Activated CD8-positive, alpha-beta T cell treated with anti-CD3 and anti-CD28 coated beads for 36 hours (primary cell): ENCODE measurements at places on chromosomes 11 and 22. TPM values are rescaled to one million over a fixed set of nuclear protein-coding genes. Genes with fewer than 3 reads are reported as not detected.

- no peaks in the 10 kb centered on the region for H3K27me3 ChIP-seq
- no peak overlapping the region for H3K4me3 ChIP-seq
- H3K27ac ChIP-seq: no peak overlapping the region
- peak; percentile 81 for DNase-seq
These were observed 9.0 kb upstream of the VPREB1 start for GRCh38 chr22:22235558-22235957.

DNA sequence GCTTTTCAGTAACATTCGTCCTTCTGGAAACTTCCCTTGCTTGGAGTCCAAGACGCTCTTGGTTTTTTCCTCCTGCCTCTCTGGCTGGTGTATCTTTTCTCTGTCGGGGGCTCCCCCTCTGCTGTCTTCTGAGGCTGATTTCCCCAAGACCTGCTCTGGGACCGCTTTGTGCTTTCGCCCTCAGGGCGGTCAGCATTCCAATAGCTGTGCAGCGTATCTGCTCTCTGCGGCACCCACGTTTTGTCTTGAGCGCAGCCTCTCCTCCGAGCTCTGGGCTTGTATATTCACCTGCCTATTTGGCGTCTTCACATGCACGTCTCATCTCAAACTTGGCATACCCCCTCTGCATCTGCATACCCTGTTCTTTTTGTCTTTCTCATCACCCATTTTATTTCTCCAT is 2.4 kb downstream of the GTSE1 start:
- peaks cover 4% of the 10 kb centered on the region for H3K27me3 ChIP-seq
- H3K27ac ChIP-seq: no peak overlapping the region
- peak overlapping the region; percentile 91 for H3K4me3 ChIP-seq

DNA sequence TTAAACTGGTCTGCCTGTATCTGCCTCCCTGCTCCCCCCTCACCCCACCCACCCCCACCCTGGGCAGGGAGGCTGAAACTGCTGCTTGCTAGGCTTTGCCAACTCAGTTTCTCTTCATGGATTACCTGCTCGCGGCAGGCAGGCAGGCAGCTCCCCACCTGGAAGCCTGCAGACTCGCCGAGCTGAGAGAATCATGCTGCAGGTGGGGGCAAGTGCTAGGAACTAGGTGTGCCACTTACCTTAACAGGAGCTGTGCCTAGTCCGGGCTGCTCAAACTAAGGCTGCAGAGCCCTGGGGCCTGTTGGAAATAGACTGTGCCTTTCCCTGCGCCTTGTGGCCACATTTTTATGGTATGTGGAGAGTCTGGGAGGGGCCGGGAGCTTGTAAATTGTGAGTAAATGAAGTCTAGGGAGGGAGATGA is 30.3 kb downstream of the MARK2 start:
- H3K27ac ChIP-seq: peak overlapping the region; percentile 47
- DNase-seq: no peak
- H3K4me3 ChIP-seq: no peak overlapping the region

DNA sequence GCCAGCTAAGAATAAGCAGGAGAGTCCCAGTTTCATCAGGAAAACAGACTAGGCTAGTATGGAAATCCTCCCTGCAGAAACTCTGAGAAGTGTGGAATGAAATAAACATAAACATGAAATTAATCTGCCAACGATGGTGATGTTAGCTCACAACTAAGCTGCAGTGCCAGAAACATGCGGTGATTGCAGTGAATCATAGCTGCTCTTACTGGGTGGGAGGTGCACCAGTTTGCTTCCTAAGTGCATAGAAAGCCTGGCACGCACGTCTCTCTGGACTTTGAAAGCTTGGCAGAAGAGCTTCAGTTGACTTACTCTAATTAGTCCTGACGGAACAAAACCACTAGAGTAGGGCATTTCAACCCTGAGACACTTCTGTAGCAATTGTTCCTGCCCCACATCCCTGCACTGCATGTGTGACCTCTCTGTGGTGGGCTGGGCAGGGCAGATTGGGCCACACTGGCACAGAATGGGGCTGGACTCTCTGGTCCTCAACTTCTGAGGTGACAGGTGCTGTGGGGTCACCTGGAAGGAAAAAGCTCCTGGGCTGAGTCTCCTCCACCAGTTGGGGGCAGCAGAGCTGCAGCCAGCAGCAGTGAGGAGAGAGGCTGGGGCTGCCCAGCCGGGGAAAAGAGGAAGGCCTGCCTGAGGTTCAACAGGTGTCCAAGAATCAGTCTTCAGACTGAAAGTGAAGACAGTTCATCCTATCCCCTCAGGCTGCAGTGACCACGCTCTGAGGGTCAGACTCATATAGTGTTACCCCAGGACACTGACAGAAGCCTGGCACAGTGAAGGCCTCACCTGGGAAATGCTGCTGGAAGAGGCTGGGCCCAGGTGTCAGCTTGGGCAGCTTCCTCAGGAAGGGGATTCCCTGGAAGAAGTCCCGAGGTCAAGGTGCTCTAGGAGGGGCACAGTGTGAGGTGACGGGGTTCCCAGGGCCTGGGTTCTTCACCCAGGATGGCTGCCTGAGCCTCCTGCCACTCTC is 40.5 kb downstream of the GGTLC2 start:
- no peak overlapping the region for H3K27ac ChIP-seq
- DNase-seq: peak; percentile 31
- no peaks in the 10 kb centered on the region for H3K27me3 ChIP-seq
- H3K36me3 ChIP-seq: no peaks in the 10 kb centered on the region

DNA sequence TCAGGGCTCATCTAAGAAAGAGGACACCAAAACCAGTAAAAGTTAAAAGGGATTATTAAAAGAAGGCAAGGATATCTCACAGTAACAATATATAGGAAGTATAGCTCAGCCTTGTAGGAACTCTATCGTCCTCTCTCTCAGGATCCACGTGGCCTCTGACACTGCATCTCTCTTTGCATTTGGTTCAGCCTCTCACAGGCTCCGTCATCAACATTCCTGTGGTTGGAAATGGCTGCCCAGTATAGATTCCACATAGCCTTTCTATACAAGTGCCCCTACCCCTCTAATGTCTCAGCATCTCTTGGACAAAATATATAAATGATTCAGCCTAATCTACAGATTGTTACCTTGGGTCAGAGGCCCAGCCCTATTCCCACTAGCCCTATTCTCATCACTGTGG is 101.3 kb upstream of the DBX1 start:
- H3K27ac ChIP-seq: no peak overlapping the region
- no peak for DNase-seq
- H3K4me1 ChIP-seq: no peaks in the 10 kb centered on the region
- peaks cover 12% of the 10 kb centered on the region for H3K27me3 ChIP-seq

DNA sequence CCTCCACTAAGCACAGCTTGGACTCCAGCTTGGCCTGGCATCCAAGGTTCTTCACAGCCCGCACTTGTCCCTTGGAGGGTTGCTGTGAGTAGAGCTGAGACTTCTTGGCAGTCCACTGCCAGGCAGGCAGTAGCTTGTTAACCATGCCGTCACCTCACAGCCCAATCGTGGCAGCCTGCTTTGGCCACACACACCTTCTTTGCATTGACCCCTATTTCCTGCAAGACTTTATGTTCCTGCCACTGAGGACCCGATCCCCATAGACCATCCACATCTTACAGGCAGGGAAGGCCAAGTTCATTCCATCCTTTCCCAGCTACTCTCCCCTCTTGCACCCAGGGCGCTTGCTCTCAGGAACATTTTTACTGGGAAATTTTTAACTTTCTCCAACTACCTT is 2.5 kb upstream of the PYGM start:
- peak overlapping the region; percentile 80 for H3K27ac ChIP-seq
- H3K4me3 ChIP-seq: no peak overlapping the region
- no peak for DNase-seq
- H3K4me1 ChIP-seq: peaks cover 66% of the 10 kb centered on the region

DNA sequence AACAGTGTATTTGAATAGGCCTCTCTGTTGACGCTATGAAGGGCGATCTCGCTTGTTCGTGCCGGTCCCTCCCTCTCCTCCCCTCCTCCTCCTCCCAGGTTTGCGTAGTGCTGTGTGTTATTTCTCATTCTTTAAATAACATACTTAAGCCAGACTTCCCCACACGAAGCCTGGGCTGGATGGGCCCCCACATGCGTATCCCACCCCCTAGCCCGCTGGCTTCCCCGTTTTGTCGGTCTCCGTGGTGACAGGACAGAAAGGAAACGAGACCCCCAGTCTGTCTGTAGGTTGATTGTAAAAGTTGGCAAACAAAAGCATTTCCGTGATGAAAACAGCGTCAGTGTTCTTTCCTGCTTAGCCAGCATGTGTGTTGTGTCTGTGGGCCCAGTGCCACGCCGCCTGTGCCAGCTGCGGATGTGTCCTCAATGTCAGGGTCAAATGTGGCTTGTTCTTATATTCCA is 27.3 kb downstream of the FAM118A start:
- H3K27me3 ChIP-seq: no peaks in the 10 kb centered on the region
- peak overlapping the region; percentile 70 for H3K27ac ChIP-seq
- peaks cover 44% of the 10 kb centered on the region for H3K36me3 ChIP-seq
- peaks cover 37% of the 10 kb centered on the region for H3K4me1 ChIP-seq
- H3K4me3 ChIP-seq: no peak overlapping the region

DNA sequence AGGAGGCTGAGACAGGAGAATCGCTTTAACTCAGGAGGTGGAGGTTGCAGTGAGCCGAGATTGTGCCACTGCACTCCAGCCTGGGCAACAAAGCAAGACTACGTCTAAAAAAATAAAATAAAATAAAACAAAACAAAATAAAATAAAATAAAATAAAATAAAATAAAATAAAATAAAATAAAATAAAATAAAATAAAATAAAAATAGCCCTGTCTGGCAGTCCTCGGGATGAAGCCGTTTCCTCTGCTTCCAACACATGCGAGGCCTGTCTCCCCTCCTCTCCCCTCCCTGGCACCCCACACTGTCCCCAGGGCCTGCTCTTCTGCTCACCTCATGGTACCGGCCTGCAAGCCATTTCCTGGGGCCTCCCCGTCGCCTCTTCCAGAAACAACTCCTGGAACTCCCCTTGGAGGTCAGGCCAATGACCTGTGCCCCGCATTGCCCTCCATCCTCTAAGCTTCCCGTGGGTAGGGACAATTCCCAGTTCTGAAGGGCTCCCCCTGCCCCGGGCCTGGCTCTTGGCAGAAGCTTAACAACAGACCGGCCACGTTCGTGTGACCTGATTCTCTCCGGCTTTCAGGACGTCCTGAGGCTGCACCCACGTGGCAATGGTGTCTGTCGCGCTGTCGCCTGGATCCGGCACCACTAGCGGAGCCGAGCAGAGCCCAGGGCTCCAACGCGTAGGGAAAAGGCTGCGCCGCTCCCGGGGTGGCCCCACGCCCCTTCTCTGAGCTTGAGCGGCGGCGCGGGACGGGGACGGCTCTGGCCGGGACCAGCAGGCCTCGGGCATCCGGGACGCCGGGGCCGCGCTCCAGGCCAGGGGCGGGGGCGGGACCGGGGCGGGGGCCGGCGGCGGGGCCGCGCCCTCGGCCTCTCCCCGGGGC is 456 bp upstream of the PARVB start:
- DNase-seq: peak; percentile 62
- peaks cover 7% of the 10 kb centered on the region for H3K27me3 ChIP-seq

- H3K27ac ChIP-seq: no peak overlapping the region
- peaks cover 67% of the 10 kb centered on the region for H3K36me3 ChIP-seq
- peaks cover 15% of the 10 kb centered on the region for H3K4me1 ChIP-seq
- DNase-seq: no peak
- H3K27me3 ChIP-seq: no peaks in the 10 kb centered on the region
These were observed 47.2 kb downstream of the POLD3 start for GRCh38 chr11:74639533-74639932.

DNA sequence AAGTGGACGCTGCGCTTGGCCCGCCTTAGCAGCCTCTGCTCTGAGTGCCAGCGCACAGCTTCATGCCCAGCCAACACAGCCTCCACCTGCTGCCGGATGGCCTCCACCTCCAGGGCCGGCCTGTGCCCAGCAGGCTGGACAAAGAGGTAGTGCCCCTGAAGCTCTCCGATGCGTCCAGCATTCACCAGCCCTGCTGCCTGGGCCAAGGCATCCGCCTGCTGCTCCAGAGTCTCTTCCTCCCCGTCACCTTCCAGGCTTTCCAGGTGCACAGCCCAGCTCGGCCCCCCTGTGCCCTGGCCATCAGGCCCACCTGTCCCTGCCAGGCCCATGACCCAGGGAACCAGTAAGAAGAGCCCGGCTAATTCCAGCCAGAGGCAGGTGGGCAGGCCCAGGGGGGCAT is 2.5 kb downstream of the PCSK7 start:
- H3K27me3 ChIP-seq: no peaks in the 10 kb centered on the region
- peaks cover 41% of the 10 kb centered on the region for H3K4me1 ChIP-seq
- H3K27ac ChIP-seq: peak overlapping the region; percentile 98
- DNase-seq: no peak
- H3K36me3 ChIP-seq: peaks cover 42% of the 10 kb centered on the region
- H3K4me3 ChIP-seq: peak overlapping the region; percentile 94

- H3K4me3 ChIP-seq: no peak overlapping the region
- H3K4me1 ChIP-seq: no peaks in the 10 kb centered on the region
- H3K36me3 ChIP-seq: no peaks in the 10 kb centered on the region
- H3K27me3 ChIP-seq: peaks cover 1% of the 10 kb centered on the region
These were observed 108.4 kb downstream of the FAT3 start for GRCh38 chr11:92332986-92333385.

DNA sequence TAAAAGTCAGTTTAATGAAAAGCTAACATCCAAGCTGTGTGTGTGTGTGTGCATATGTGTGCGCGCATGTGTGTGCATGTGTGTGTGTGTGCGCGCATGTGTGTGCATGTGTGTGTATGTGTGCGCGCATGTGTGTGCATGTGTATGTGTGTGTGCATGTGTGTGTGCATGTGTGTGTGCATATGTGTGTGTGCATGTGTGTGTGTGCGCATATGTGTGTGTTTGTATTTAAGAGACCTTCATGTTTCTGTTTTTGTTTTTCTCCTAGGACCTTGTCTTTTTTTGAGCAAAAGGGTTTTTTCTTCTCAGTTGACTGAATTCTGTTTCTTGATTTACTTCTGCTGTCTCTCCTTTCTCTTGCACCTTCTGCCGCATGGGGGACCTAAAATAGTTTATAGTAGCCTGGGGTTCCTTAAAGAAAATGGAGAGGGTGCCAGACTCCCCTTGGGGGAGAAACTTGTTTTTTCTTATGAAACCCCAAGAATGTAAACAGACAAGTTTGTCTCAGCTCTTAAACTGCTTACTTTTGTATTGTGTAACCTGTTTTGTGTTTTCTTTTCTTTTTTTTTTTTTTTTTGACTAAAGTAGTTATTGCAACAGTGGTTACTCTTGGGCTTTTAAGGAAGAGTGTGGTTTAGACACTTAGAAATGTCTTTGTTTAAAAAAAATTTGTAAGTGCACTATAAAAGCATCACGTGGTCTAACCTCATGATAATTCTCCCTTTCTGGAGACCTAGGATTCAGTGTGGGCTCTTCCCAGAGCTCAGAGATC is 53.0 kb downstream of the OSBPL5 start:
- H3K27ac ChIP-seq: no peak overlapping the region
- DNase-seq: no peak
- H3K4me3 ChIP-seq: no peak overlapping the region
- H3K36me3 ChIP-seq: peaks cover 12% of the 10 kb centered on the region
- no peaks in the 10 kb centered on the region for H3K4me1 ChIP-seq

- H3K4me3 ChIP-seq: no peak overlapping the region
- no peaks in the 10 kb centered on the region for H3K27me3 ChIP-seq
- no peaks in the 10 kb centered on the region for H3K36me3 ChIP-seq
- no peaks in the 10 kb centered on the region for H3K4me1 ChIP-seq
- no peak for DNase-seq
- H3K27ac ChIP-seq: no peak overlapping the region
These were observed 147.0 kb downstream of the PAX6 start for GRCh38 chr11:31664129-31664528.

Gene LYVE1
- not detected for total RNA-seq

Gene HEPN1
- total RNA-seq: not detected

Gene RBMXL2
- total RNA-seq: not detected

Gene MUC6
- not detected for total RNA-seq
